NCI-H1694 treated with DMSO at 0.1 percent for 48 hours (cell line): ENCODE measurements at places on chromosomes 1 and 21.
A peak's percentile ranks its signal among the peaks of the same experiment; 100 is the strongest.

DNA sequence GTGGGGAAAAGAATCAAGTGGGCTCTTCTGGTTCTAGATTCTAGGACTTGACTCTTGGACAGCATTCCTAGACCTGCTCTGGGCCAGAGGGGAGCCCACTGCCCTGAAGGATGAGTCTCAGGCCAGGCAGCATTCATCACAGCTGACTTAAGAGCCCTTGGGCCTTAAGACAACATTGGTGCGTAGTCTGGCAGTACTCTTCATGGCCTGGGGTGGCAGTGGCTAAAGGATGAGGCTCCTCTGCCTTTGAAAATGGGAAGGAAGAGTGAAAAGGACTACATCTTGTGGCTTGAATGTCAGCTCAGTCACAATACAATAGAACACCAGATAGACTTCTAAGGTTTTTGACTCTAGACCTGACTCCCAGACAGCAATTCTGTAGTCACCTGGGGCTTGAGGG is 1415.1 kb upstream of the PRMT6 start:
- DNase-seq = no peak

DNA sequence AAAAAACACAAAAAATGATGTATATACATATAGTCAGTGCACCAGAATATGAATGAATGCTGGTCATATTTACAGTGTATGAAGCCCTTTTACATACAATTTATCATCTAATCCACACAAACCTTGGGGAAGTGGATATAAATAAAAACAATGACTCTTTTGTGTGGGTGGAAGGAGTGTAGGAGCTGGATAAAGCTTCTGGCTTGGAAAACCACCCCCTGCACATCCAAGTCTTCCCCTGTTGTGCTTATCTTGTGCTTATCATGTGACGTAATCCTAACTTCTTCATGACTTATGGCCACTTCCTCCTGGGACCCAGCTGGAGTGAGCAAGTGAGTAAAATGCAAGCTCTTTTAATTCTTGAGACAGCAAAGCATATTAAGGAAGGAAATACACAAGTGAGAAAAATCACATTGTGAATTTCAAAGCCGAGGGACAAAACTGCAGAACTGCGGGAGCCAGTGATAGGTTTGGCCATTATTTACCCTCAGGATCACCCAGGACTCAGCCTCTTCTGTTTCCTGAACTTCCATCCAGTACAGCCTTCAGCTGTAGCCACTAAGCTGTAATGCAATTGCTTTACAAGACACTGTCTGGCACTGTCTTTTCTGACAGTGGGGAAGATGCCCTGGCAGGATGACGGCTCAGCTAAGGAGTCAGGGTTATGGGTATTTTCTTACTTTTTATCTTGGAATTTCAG is 104.0 kb upstream of the PPM1J start:
- DNase-seq = no peak

GRCh38 chr21:16583556-16583955 is 853.8 kb downstream of the USP25 start:
- DNase-seq = no peak

DNA sequence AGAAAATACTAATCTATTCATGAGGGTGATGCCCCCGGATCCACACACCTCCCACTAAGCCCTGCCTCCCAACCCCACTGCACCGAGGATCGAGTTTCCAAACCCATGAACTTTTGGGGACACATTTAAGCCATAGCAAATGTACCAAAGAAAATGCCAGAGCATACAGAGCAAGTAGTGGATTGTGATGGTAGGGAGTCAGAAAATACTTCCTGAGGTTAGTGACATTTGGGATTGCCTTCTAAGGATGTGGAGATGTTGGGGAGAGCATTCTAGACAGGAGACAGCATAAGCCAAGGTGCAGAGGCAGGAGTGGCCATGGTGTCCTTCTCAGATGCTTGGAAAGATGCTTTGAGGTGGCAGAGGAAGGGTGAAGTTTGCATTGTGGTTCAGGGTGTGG is 32.2 kb downstream of the ANGEL2 start:
- DNase-seq = no peak

- DNase-seq = peak; percentile 48
These were observed 725 bp downstream of the C1orf53 start for GRCh38 chr1:197903196-197903514.

- DNase-seq = no peak
These were observed 24.4 kb upstream of the RGS5 start for GRCh38 chr1:163227126-163227525.

GRCh38 chr1:93087532-93087931 is 8.4 kb downstream of the MTF2 start:
- DNase-seq = no peak

- peak; percentile 21 for DNase-seq
These were observed 41.9 kb downstream of the CHML start for GRCh38 chr1:241598249-241598648.

DNA sequence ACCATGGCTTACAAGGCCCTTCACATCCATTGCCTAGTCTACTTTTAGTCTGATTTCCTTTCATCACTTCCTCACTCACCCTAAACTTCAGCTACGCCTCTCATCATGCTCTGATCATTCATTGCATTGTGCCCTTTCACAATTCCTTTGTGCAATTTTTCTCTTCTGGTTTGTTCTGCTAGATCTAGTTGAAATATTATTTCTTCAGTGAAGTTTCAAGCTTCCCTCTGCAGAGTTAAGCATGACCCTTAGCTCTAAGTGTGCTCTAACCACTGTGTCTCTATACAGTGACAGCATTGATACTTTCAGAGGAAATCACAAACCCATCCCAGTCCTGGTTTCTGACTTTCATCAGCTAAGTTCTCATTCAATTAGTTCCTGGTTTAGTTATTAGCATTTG is 166.1 kb downstream of the PLA2G4A start:
- no peak for DNase-seq

DNA sequence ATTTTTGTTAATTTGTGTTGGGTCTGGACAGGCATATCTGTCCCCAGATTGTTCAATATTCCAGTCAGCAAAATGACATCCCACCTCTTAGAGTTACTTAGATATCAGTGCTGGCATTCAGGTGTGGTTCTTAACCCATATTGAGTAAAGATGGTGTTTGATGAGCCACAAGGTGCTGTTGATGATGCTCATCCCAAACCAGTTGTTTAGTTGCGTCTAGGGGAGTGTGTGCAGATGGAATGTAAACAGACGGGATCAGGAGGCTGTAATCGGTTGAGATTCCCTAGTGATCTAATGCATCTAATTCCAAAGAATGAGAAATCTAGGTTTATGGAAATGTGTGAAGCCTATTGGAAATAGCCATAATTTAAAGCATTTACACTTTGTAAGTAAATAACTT is 1.1 kb downstream of the HOOK1 start:
- DNase-seq = no peak

DNA sequence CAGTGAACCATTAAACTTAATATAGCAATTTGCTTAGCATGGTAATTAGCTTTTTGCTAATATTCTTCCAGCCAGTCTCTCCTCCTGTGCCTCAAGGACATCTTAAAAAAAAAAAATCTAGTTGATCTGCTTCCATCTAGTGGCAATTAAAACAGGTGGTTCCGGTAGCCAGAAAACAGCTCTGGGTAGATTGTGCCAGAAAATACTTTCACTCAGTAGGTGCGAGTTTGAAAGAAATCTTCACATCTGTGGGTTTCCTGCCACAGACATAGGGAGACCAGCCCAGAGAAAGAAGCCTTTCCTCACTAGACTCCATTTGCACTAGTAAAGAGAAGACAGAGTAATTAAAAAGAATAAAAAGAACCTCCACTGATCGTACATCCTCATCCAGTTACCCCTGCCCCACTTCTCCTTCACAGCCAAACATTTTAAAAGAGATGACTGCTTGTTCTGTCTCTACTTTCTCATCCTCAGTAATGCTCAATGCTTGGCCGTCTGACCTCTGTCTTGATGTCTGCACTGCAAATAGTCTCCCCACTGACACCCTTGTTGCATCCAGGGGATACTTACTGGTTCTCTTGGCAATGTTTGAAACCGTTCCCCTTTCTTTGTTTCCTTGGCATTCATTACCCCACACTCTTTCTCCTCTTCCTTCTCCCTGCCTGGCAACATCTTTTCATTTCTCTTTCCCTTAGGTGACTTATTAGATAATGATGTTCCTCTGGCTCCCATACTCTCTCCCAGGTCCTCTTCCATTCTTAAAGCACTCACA is 16.9 kb downstream of the SELL start:
- DNase-seq = no peak

DNA sequence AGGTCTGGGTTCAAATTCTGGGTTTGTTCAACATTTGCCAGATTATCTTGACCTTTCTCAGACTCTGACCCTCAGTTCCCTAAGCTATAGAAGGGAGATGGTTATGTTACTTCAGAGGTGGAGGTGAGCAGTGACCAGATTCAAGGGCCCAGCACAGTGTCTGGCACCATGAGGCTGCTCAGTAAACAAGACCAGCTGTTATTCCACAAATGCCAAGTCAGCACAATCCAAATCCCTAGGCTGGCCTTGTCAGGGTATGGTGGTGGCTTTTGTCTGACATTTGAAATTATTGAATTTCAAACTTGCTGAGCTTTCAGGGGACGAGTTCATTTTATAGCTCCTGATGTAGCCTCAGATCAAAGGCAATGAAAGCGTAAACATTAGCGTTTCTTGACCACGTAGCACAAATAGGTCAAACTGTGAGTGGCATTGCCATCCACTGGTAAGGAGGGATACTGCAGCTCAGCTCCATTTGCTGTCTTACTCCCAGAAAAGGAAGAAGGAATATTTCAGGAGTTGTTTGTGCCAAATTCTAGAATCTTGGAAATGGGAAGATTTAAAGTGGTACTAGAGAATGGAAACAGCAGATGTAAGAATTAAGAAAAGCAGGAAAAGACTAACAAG is 94.3 kb upstream of the EDN2 start:
- DNase-seq = no peak

DNA sequence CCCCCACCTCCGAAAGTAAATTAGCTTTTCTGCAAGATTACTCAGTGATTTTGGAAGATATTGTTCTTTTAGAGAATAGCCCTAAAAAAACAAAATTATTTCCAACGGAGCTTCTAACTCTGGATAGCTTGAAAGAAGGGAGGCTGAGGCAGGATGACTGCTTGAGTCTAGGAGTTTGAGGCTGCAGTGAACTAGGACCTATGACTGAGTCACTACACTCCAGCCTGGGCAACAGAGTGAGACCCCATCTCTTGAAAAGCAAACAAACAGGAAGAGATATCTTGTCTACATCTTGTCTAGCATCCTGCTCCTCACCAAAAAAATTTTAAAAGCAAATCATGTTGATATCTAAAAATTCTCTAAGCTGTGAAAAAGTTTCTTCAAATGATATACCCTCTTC is 42.2 kb upstream of the CPLANE2 start:
- DNase-seq = no peak

DNA sequence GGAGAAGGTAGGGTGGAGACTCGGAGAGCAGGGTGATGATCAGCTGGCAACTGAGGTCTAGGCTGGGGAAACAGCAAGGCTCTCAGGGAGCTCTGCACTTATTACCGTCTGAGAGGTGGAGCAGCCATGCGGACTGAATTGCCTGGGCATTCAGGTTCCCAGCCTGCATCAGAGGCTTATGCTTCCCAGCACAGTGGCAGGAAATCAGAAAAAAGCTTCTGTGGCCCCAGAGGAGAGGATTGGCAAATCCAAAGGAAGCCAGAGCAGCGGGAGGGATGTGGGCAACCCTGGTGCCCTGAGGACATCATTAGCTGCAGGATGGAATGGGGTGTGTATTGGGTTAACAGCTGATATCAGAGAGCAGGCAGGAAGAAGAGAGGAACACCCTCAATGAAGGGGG is 374.1 kb upstream of the POU3F1 start:
- DNase-seq = no peak
